ENCODE measurements at places on chromosomes 1 and 21. TPM values are rescaled to one million over a fixed set of nuclear protein-coding genes. Genes with fewer than 3 reads are reported as not detected.

The HSD3B1 gene
- total RNA-seq = not detected

The ATP1A4 gene
- total RNA-seq = not detected

The SPTA1 gene
- not detected for total RNA-seq

The ACOT7 gene
- total RNA-seq = 23.5 TPM

The NRDC gene
- 83.7 TPM for total RNA-seq

The GSTM4 gene
- total RNA-seq = 25.4 TPM

The TRNP1 gene
- 98.3 TPM for total RNA-seq

The IL19 gene
- not detected for total RNA-seq

All from esophagus squamous epithelium (tissue), 5 donors.